ENCODE measurements at places on chromosomes 3 and 15.

DNA sequence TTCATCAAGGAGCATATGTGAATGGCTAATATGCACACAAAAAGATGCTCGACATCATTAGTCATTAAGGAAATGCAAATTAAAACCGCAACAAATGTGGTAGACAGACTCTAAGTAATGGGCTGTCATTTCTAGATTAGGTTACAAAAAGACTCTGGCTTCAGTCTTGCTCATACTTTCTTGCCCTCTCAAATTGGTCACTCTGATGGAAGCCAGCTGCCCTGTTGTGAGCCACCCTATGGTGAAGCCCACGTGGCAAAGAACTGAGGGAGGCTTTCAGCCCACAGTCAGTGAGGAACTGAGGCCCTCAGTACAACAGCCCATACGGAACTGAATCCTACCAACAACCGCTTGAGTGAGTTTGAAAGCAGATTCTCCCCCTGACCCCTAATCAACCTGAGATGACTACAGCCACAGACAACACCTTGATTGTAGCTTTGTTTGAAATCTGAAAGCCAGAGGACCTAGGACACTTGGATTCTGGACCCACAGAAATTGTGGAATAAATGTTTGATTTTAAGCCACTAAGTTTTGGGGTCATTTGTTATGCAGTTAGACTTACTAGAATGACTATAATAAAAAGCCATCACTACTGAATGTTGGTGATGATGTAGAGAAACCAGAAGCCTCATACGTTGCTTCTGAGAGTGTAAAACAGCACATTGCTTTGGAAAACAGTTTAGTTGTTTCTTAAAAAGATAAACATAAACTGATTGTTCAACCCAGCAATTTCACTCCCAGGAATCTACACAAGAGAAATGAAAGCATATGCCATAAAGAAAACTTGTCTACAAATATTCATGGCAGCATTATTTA is 45.7 kb downstream of the EHHADH start:
- no peak for DNase-seq

- no peak for DNase-seq
These were observed 88.3 kb upstream of the PPIB start for GRCh38 chr15:64251121-64251520.

- no peak for DNase-seq
These were observed 194.7 kb downstream of the NR1D2 start for GRCh38 chr3:24139463-24140412.

DNA sequence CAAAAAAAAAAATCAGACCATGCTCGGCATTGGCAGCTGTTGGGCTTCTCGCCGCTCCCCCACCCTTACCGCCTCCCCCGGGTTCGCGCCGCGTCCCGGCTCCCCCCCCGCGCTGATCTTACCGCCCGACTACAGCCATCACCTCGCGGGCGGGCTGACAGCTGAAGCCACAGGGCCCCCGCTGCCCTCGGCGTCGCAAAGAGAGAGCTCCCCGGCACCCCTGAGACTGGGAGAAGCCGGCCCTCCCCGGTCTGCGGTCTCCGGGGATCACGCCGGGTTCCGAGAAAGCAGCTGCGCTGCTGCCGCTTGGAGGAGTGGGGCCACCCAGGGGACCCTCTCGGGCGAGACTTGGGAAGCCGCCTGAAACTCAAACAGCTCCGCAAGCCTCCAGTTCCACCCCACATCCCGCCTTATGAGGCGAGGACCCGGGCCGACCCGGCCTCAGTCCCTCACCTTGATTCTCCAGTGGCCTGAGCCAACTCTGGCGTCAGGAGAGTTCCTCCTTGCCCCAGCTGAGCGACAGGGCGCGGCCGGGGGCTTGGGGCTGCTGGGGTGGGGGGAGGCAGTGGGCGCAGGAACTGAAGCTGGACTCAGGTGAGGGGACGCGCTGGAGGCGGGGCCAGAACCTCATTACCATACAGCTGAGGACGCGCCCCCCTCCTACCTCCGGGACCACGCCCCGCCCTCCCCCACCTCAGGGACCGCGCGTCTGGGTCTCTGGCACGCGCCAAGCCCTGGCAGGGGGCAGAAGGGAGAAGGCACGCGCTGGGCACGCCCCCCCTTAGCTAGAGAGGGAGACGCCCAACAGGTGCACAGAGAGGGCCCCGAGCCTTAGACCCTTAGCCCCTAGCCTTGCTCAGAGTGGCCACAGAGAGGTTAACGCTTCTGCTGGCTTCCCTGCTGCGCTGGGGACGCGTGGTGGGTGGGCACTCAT is 1.0 kb upstream of the DLL4 start:
- no peak for DNase-seq

DNA sequence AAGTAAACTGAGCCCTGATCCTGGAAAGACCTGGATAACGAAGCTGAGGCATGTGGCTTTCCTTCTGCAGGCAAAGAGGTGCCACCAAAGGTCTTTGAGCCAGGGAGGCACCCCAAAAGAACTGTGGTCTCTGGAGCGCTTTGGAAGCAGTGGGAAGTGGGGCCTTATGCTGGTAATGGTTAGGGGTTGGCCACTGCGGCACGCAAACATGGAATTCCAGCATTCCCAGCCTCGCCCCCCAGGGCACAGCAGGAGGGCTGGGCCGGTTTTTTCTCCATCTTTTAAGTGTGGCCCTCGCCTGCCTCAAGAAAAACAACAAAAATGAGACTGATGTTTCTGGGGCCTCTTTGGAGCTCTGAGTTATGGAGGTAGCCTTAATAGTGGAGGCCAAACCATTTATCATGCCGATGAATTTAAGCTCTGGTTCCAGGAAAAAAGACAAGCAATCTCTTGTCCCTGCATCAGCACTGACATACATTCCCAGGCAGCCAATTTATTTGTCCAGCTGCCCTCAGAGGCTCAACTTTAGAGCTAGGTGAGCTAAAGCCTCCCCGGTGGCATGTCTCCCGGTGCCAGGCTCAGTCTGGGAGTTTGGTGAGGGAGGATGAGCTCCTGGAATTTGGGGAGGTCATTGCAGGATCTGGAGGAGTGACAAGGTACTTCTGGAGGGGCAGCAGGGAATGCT is 109.0 kb downstream of the TLE3 start:
- DNase-seq, result no peak

- no peak for DNase-seq
These were observed 14.7 kb downstream of the GPD1L start for GRCh38 chr3:32121137-32121536.

- no peak for DNase-seq
These were observed 5.0 kb downstream of the NR2F2 start for GRCh38 chr15:96335411-96336024.
